Activated naive CD8-positive, alpha-beta T cell treated with anti-CD3 and anti-CD28 coated beads for 36 hours (primary cell): ENCODE measurements at places on chromosomes 5 and 9. TPM values are rescaled to one million over a fixed set of nuclear protein-coding genes. Genes with fewer than 3 reads are reported as not detected.

Gene ECM2
- total RNA-seq, result not detected

DNA sequence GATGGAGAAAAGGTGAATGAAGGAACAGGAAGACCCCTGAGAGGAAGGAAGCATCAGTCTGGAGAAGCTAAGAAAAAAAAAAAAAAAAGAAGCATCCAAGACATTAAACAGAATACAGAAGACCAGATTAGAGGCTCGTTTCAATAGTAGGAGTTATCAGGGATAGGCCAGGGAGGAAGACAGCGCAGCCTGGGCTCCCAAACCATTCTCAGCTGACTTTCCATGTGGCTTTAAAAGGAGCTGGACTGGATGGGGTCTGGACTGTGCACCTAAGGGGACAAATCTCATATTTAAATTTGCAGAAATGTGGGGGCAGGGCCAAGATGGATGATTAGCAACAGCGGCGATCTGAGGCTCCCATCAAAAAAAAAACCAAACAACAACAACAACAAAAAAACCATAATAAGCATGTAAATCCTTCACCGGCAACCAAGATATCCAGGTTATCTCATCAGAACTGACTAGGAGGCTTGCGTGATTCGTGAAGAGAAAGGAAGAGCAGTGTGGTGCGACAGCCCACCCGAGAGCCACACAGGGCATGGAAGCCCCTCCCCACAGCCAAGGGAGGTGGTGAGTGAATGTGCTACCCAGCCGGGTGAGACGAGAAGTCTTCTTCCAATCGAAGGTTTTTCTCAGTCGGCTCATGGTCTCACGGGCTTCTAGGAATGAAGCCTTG is 114.9 kb upstream of the ADAMTS16 start:
- H3K27me3 ChIP-seq, result peaks cover 3% of the 10 kb centered on the region
- no peaks in the 10 kb centered on the region for H3K36me3 ChIP-seq
- H3K4me1 ChIP-seq, result no peaks in the 10 kb centered on the region
- H3K4me3 ChIP-seq, result no peak overlapping the region
- H3K27ac ChIP-seq, result no peak overlapping the region

- H3K4me3 ChIP-seq, result no peak overlapping the region
- H3K27ac ChIP-seq, result no peak overlapping the region
- DNase-seq, result no peak
- H3K4me1 ChIP-seq, result no peaks in the 10 kb centered on the region
These were observed 175.2 kb downstream of the GAPVD1 start for GRCh38 chr9:125436613-125437443.

Gene OSTF1
- total RNA-seq, result 38.2 TPM

DNA sequence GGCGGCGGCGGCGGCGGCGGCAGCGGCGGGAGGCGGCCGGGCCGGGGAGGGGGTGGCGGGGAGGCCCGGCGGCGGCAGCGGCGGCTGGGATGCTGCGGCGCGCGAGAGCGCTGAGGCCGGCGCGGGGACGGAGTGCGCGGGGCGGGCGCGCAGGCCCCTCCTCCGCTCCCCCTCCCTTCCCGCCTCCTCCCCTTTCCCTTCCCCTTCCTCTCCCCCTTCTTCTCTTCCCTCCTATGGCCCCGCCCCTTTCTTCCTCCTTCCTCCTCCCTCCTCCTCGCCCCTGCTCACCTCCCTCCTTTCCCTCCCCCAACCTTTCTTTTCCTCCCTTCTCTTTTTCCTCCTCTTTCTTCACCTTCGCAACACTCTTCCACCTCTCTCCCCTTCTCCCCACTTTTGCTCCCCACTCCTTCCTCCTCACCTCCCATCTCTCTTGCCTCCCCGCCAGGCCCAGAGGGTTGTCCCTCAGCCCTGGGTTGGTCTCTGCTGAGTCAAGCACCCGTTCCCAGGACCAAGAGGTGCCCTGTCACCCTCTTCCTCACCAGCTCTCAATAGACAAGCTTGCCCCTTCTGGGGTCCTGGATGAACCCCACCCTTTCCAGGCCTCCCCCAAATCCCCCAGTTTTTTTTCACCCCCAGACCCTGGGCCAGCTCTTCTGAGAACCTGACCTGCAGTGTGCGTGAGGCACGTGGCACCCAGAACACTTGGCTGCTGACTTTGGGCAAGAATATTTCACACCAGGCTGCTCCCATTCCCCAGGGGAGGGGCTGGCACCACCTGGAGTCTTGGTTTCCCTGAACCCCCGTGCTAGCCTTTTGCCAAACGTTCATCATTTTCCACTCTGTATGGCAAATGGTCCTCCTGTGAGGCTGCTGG is at the start of gene SEMA4D:
TSS of gene SEMA4D (minus strand) at position 136 of the 874 bp plus-strand sequence. CDS start 92,657 bp downstream, outside the sequence.
- H3K36me3 ChIP-seq, result peaks cover 28% of the 10 kb centered on the region
- H3K4me3 ChIP-seq, result peak within 1 kb of the TSS; percentile 89
- peaks cover 68% of the 10 kb centered on the region for H3K4me1 ChIP-seq
- H3K27me3 ChIP-seq, result no peaks in the 10 kb centered on the region
- peak; percentile 58 for DNase-seq
- peak within 1 kb of the TSS; percentile 92 for H3K27ac ChIP-seq
